ENCODE measurements at places on chromosomes 5 and 9.

DNA sequence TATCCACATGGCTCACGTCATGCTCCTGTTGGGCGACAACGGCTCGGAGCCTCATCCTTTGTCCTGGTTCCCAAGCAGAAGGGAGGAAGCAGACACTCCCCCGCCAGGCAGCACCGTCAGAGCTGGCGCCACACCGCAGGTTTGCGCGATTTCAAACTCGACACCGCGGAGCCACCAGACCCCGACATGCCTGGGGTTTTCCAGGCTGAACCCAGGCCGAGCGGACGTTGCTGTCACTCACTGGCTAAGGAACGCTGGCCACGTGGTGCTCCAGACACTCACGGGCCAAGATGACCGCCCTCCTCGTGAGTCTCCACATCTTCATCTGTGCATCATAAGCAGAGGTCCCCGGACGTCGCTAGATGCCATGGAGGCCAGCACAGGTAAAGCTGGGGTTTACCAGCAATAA is 9.0 kb downstream of the TERT start:
- no peak for DNase-seq

DNA sequence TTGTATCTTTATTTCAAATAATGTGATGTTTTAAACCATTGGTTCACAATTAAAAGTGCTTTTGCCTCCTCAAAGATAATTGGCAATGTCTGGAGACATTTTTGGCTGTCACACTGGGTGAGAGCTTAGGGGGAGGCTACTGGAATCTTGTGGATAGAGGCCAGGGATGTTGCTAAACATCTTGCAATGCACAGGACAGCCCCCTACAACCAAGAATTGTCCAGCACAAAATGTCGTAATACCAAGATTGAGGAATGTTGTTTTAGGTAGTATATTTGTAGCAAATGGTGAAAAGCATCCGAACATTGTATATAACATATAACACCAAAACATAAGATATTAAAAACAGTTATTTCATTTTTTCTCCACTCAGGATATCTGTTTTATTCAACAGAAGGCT is 99.8 kb downstream of the SLC44A1 start:
- DNase-seq, result no peak

DNA sequence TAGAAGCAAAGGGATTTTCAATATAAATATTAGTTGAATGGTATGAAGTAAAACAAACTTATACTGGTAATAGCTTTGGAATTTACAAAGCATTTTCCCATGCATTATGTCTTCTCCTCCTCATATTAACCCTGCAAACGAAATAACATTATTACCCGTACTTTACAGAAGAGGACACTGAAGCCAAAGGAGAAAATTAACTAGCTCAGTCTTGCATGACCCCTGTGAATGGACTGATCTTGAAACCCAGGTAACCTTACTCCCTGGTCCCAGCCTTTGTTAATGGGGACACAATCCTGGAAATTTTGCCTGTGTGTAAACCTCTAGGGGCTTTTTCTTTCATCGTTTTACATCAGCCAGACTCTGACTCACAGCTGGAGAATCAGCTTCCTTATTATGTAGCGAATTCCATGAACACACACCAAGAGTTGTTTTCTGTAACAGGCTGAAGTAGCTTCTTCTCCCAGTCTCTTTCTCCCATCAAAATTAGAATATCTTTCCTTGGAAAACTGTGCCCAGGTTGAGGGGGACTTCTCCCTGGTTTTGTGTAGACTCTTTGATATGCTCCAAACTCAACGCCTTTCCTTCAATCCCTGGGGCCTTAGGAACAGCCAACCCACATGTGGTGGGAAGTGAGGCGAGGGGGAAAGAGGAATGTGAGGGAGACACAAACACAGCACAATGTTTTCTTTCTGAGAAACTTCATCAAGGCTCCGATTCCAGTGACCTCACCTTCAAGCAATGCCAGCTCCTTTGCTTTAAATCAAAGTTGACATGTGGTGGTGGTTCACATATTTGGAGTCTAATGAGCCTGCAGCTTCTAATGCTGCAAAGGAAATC is 480.9 kb upstream of the PAPPA start:
- no peak for DNase-seq

DNA sequence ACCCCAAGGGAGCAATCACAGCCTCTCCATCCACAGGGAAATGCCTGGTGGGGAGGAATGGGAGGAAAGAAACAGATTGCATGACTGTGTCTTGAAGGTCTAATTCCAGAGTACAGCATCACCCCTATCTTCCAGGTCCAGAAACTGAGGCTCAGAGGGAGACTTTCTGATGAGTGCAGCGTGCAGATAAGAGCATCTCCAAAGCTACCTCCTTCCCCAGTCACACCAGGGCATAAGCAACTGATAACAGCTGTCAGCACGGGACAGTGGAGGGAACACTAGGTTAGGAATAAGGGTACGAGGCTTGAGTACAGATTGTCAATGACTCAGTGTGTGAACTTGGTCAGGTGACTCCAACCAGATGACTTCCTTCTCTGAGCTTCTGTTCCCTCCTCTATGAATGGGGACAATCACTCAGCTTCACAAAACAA is 126.9 kb downstream of the KCNIP1 start:
- no peak for DNase-seq

GRCh38 chr5:54285686-54286085 is 24.7 kb downstream of the ARL15 start:
- no peak for DNase-seq

DNA sequence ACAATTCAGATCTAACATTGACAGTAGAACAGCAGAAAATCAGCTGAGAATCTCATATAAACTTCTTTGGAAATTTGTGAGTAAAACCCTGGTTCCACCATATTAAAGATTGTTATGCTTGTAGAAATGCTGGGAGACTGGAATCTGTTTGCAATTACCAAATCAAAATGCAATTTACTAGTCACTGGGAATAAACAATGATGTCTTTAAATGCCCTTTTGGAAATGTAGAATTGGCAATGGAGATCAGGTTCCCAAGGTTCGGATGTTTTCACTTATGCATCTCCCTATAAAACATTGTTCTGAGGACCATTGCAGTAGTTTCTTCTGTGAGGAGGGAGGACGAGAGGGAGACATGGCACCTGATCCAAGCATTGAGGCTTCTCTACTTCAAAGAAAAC is 384.4 kb downstream of the TMEM167A start:
- no peak for DNase-seq

GRCh38 chr5:142529626-142530278 is 156.1 kb downstream of the FGF1 start:
- DNase-seq, result no peak

GRCh38 chr5:170644501-170644900 is 139.0 kb upstream of the GABRP start:
- no peak for DNase-seq

GRCh38 chr9:84932915-84933527 is 263.5 kb downstream of the NTRK2 start:
- DNase-seq, result no peak

DNA sequence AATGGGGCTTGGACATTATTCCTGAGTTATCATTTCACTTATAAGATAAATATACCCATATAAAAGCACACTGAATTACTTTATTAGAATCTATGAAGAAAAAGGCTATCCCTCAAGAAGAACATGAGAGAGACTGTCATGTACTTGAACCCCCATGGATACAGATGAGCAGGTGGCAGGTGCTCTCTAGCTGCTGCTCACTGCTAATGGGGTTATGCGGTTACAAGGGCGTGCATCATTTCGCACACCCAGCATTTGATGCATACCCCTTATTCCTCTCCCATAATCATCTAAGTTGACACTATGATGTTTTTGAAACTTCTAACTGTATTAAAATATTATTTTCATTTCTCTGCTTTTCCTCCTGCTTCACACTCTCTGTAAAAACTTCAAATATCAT is 16.4 kb downstream of the ITK start:
- DNase-seq, result no peak

DNA sequence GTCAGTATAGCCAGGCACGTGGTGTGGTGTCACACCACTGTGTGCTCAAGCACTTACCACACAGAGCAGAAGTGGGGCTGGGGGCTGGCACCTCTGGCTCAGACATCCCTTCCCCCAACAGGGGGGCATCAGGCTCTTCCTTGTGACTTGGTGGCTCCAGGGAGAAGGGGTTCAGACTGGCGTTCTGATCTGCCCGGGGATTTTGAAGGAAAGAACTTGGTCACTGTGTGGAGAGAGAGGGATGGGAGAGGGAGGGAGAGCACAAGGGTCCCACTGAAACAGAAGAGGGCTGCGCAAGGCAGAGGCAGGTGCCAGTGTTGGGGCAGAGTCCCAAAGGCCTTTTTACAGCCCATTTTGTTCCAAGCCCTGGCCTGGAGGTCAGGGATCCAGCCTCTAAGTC is 109.7 kb upstream of the ALDH1B1 start:
- DNase-seq, result no peak

DNA sequence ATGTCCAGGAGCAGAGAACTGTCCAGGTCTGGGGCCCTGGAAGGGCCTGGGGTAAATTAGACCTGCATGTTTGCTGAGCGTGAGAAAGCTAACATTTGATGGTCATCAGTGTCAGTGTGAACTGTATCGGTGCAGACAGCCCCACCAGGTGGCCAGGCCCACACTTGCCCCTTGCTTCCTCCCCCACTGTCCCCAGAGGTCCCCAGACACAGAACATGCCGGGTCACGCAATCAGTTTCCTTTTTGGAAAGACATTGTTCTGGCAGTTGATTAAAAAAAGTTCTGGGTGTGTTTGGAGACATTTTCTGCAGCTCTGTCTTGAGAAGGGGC is 1.5 kb downstream of the NKD2 start:
- no peak for DNase-seq

GRCh38 chr9:8816361-8816760 is 1016.8 kb upstream of the DMAC1 start:
- no peak for DNase-seq

DNA sequence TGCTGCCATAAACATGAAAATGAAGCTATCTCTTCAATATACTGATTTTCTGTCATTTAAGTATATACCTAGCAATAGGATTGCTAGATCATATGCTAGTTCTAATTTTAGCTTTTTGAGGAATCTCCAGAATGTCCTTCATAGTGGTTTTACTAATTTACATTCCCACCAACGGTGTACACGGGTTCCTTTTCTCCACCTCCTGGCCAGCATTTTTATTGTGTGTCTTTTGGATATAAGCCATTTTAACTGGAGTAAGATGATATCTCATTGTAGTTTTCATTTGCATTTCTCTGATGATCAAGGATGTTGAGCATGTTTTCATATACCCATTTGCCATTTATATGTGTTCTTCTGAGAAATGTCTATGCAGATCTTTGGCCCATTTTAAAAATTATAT is 446.5 kb downstream of the GABRG2 start:
- no peak for DNase-seq

- DNase-seq, result no peak
Observed at GRCh38 chr9:131707733-131708157, 32.1 kb downstream of the RAPGEF1 start.

DNA sequence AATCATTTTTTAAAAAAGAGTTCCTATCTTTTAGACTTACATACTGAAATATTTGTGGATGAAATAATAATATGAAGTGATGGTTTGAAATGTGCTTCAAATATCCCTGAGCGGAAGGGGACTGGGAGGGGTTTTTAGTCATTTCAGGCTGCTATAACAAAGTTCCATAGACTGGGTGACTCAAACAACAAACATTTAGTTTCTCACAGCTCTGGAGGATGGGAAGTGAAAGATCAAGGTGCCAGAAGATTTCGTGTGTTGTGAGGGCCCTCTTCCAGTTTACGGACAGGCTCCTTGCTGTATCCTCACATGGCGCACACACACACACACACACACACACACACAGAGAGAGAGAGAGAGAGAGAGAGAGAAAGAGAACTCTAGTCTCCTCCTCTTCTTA is 27.1 kb upstream of the TEX10 start:
- no peak for DNase-seq

DNA sequence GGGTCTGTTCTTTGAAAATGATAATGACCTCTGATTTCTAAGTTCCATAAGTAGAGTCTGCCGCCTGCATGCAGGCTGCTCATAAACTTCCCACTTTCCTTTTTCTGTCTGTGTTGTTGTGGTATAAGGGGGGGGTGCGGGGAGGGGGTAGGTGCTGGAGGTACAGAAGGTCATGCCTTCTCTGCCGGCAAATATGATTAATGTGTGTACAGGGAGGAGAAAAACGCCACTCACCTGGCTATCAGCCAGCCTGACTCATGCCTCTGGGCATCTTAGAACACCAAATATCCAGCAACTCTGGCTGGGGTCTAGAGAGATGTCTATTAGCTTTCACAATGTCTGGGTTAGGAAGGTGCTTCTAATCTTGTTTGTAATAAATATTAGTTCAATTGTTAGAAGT is 128.3 kb downstream of the EFNA5 start:
- DNase-seq, result no peak

GRCh38 chr5:126186210-126186609 is 237.0 kb upstream of the GRAMD2B start:
- DNase-seq, result no peak

- no peak for DNase-seq
Observed at GRCh38 chr9:94922098-94922607, 195.7 kb downstream of the AOPEP start.

GRCh38 chr9:134247918-134248631 is 78.2 kb upstream of the RXRA start:
- no peak for DNase-seq

GRCh38 chr5:141867139-141867538 is 11.1 kb downstream of the PCDH1 start:
- no peak for DNase-seq
